Activated CD8-positive, alpha-beta memory T cell treated with anti-CD3 and anti-CD28 coated beads for 48 hours (primary cell): ENCODE measurements at places on chromosomes 11 and 22.

- no peak for DNase-seq
Measured at GRCh38 chr11:105610871-105611571, 1.1 kb downstream of the GRIA4 start.

DNA sequence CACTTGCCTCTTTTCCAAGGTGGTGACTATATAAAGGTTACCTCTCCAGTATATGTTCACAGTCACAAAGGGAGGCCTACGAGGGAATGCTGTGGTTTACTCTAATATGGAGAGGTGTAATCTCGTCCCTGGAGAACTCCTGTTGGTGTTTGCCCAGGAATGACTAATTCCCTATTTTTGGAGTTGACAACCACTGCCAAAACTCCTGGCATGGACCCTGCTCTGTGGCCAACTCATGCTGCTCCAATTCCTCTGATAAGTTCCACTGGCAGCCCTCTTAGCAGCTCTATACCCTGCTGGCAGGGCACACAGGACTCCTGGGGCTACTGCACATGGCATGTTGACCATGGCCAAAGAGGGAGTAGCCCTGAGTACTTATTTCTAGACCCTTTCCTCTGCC lies 418.7 kb upstream of the ANO5 start:
- DNase-seq, result no peak

- no peak for DNase-seq
Measured at GRCh38 chr11:85647078-85647477, 689 bp upstream of the TMEM126A start.

DNA sequence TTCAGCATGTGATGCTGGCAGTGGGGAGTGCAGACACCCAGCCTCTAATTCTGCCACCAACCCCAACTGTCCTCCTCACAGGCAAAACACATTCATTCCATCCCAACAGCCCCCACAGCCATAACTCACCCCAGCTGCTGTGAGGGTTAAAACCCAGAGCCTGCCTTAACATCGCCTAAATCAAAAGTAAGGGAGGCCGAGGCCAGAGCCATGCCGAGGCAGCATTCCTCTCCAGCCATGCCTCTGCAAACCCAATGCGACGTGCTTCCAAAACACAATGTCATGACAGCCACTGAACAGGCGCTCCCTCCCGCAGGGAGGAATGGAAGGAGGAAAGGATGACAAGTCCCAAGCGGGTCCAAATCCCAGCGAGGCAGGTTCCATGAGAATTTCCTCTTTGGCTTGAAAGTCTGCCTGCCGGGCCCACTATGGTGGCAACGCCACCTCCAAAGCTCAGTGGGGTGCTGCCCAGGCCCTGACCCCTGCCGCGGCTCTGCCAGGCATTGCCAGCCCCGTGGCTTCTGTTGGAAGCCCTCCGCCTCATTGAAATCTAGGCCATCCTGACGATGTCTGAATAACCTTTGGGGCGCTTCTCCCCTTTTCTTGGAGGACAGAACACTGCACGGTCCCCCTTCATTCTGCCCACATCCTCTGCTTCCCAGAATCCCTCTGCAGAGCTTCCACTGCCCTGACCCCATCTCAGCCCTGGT lies 472.3 kb downstream of the BRD1 start:
- no peak for DNase-seq

GRCh38 chr22:22098457-22099193 lies 116.0 kb upstream of the TOP3B start:
- DNase-seq, result no peak

GRCh38 chr11:32450372-32450771 lies 15.0 kb upstream of the WT1 start:
- DNase-seq, result no peak

DNA sequence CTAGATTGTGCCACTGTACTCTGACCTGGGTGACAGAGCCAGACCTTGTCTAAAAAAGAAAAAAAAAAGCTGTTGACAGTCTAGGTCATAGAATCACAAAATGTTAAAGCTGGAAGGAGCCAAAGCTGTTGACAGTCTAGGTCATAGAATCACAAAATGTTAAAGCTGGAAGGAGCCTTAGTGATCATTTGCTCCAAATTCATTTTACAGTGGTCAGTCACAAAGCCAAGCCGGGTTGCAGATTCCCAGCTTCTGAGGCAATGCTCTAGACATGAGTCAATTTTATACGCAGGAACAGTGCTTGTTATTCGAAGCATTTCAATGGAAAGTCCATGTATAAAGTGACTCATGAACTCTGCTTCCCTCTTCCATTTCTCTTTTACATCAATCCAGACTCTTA lies 47.4 kb downstream of the SYT13 start:
- no peak for DNase-seq

DNA sequence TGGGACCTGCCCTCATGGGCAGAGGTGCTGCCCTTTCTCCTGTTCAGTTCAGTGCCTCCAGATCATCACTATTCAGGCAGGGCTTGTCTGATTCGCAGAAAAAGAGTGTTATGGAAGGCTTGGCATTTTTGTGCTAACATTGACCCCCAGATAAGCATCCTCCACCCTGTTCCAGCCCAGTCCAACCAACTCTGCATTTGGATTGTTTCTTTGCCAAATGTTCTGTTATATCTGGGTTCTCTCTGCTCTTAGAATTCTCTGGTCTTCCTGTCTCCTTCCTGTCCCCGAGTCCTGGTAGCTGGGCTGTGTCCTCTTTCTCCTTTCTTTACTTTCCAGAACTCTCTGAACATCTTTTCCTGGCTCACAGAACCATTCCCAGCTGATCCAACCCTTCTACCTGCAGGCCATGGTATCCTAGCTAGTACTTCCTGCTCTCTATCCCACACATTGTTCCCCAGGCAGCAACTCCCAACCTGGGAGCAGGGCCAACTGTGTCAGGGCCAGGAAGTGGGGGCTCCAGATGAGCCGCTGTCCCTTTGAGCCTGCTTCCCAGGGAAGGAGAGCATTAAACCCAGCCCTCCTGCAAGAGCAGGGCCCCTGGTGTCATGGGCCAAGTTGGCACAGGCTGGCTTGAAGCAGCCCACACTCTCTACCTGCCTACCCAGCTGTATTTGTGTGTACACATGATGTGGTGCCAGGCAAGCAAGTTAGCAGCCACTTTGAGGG lies 280.7 kb upstream of the CADM1 start:
- DNase-seq, result no peak

GRCh38 chr22:39663751-39664150 lies 93.2 kb downstream of the CACNA1I start:
- DNase-seq, result no peak

DNA sequence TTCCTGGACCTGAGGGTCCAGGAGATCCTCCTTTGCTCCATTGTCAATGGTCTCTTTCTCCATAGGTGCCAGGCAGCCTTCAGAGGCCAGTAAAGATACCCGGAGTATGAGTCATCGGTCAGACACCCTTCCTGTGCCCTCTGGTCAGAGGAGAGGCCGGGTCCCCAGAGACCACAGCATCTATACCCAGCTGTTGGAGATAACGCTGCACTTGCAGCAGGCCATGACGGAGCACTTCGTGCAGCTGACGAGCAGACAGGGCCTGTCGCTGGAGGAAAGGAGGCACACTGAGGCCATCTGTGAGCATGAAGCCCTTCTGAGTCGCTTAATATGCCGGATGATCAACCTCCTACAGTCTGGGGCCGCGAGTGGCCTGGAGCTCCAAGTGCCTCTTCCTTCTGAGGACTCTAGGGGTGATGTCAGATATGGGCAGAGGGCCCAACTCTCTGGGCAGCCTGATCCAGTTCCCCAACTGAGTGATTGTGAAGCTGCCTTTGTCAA lies at the start of gene ACCSL:
Gene ACCSL (plus strand): TSS at position 51 of the 501 bp plus-strand sequence. CDS start 56 bp downstream, at position 107.
- DNase-seq, result no peak

GRCh38 chr22:19578180-19579004 lies 54.2 kb upstream of the CLDN5 start:
- no peak for DNase-seq

GRCh38 chr11:42901084-42901483 lies 410.7 kb upstream of the API5 start:
- DNase-seq, result no peak

GRCh38 chr22:36589856-36590255 lies 60.9 kb upstream of the EIF3D start:
- DNase-seq, result no peak

- DNase-seq, result no peak
Measured at GRCh38 chr11:113881856-113882255, 6.5 kb upstream of the USP28 start.

GRCh38 chr11:67996051-67996450 lies 7.8 kb downstream of the UNC93B1 start:
- no peak for DNase-seq

GRCh38 chr11:9180784-9181183 lies 84.4 kb downstream of the DENND5A start:
- DNase-seq, result no peak

- no peak for DNase-seq
Measured at GRCh38 chr11:103596315-103596714, 440.1 kb upstream of the DDI1 start.

DNA sequence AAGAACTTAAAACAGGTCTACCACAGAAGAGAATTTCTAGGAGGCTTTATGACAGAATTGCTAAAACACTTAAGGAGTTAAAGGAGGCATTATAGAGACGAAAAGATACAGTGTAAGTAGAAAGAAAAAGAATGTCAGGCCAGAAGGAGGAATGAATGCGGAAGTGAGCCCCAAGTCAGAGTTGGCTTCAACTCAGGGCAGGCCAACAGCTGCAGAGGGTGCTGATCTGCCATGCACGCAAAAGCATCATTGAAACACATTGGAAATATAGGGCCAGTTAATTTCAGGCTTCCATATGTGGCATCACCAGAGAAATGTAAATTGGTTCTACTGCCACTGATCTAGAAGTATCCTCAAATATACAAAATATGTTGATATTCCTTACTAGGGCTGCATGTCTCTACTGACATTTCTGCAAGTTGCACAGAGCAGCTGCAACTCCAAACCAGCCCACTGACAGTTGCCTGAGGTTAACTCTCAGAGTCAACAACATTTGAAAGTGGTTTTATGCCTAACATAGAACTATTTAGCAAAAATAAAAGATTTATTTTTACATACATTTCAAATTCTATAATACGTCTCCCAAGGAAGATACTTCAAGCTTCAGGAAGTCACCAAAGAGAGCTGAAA lies 324.1 kb downstream of the C11orf87 start:
- no peak for DNase-seq

GRCh38 chr22:37256075-37256726 lies 12.1 kb upstream of the RAC2 start:
- no peak for DNase-seq

DNA sequence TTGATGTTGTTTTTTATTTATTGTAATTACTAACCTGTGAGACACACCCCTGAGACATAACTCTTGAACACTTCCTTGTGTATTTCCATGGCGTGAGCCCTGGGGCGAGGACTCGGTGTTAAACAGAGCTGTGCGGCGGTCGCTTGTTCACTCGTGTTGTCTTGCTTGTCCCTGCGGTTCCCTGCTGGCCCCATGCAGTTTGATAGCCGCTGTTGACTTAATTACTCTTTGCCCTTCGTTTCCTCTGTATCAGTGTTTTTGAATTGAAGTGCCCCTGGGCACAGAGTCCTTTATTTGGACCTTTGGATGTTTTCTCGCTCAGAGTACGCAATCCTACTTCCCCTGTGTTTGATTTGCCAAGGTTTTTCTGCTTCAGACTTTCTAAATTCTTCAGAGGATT lies 52.7 kb downstream of the TBC1D22A start:
- no peak for DNase-seq
